Activated CD4-positive, CD25-positive, alpha-beta regulatory T cell treated with anti-CD3 and anti-CD28 coated beads, Interleukin-2, amount 50 U/mL, for 16 hours (primary cell): ENCODE measurements at places on chromosomes 3 and 15.
A peak's percentile ranks its signal among the peaks of the same experiment; 100 is the strongest.

GRCh38 chr3:178761461-178761860 is 225.2 kb downstream of the KCNMB2 start:
- no peak for DNase-seq

- DNase-seq: no peak
Measured at GRCh38 chr3:183265834-183266417, 12.9 kb downstream of the B3GNT5 start.

- no peak for DNase-seq
Measured at GRCh38 chr15:60340207-60340921, 57.4 kb downstream of the ANXA2 start.

GRCh38 chr3:61674596-61674995 is 113.2 kb downstream of the PTPRG start:
- DNase-seq: no peak

GRCh38 chr3:5347486-5347885 is 160.0 kb downstream of the EDEM1 start:
- no peak for DNase-seq

DNA sequence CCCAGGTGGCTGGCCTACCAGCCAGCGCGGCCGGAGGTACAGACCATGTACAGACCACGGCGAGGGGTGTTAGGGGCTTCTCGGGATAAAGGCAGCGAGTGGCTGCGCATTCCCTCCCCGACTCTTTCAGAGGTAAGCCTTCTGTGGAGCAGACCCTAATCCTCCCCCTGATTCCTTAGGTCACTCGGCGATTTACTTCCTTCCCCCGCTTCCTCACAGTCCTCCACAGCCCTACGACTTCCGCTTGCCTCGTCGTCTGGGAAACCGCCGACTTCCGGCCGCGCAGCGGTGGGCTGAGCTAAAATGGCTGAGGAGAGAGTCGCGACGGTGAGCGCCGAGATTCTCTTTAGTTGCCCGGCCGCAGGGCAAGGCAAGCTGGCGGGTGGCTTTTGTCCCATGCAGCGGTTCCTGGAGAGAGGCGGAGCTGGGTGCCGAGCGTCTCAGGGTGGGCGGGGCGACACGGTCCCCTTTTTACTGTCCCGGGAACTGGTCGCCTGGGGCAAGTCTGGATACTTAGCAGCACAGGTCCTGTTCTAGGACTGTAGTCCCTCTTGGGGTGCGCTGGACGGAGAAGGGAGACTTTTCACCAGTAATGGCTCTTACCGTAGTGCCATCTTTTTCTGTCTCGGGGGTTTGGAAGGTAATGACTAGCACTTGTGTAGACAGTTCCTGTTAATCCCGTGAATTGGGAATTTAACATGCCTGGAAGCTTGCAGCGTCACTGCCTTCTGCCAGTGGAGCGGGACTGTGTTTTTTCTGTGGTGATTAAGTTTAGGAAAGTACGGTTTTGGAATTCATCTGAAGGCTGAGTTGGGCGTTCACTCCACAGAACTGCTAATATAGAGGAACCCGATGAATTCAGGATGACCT is at the start of the genes BBS4 and HIGD2B:
Gene BBS4, plus strand, starts transcription at position 283 of the 870 bp plus-strand sequence. Its CDS starts 21 bp downstream, at position 304.
Gene HIGD2B, minus strand, starts transcription at position 258 of the 870 bp plus-strand sequence. CDS start 9,808 bp downstream, outside the sequence.
- DNase-seq: peak; percentile 73

DNA sequence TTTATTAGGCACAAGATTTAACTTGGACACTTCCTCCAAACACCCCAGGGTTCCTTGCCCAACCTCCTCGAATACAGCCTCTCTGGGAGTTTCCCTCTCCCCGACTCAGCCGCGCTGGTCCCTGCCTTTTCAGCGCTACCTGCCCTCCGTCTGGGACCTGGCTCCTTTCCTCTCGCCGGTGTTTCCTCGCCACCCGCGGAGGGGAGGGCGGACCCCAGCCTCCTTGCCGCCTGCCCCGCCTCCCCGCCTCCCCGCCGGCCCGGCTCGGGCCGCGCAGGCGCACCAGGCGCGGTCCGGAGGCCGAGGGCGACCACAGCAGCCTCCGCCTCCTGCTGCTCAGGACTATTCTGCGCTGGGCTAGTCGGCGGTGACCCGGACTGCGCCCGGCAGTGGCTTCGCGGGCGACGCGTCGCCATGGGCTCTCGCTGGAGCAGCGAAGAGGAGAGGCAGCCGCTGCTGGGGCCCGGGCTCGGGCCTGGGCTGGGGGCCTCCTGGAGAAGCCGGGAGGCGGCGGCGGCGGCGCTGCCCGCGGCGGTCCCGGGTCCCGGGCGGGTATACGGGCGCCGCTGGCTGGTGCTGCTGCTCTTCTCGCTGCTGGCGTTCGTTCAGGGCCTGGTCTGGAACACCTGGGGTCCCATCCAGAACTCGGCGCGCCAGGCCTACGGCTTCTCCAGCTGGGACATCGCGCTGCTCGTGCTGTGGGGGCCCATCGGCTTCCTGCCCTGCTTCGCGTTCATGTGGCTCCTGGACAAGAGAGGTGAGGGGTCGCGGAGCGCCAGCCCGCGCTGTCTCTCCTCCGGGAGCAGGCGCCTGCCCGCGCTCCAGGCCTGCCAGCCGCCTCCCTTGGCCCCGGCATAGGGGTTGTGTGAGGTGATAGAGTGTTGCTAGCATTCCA is at the start of gene SLC49A4:
Gene SLC49A4, plus strand, starts transcription at position 291 of the 895 bp plus-strand sequence. Its CDS starts 124 bp downstream, at position 415.
- DNase-seq: peak; percentile 37

DNA sequence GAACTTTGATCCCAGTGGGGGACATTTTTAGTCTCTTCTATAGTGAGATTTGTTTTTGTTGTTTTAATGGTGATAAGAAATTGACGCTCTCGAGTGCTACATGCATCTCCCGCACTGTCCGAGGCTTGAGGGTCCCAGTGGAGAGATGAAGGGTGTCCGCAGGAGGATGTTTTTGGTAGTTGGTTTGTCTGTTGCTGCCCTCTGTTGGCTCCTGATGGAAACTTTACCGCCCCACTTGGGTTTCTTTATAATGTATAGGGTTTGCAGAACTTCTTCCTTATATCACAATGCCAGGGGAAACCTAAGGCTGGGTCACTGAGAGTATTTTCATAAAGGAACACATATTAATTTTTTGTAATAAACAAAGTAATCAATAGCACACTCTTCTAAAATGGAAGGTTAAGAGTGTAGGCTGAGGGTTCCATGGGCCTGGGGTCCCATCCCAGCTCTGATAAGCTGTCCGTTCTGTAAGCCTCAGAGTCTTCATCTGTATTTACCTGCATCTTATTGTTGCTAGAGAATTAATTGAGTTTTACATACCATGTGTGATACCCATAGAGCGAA is 185.3 kb upstream of the FEZF2 start:
- DNase-seq: no peak

- no peak for DNase-seq
Measured at GRCh38 chr3:141000027-141000663, 51.0 kb upstream of the SPSB4 start.

GRCh38 chr3:115095236-115095635 is 51.9 kb downstream of the ZBTB20 start:
- no peak for DNase-seq

DNA sequence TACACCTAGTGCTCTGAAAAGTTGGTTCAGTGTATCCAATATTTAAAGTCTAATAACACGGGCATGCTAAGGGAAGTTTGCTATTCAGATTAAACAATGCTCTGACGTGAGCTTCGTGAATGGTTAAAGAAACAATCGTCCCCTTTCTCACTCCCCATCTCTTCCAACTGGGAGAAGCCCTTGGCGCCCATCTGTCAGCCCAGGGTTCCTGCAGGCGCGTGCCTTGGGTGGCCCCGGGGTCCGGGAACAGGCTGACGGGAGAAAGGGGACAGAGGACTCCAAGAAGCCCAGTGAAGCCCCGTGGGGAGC is 413 bp downstream of the SEC22C start:
- no peak for DNase-seq

GRCh38 chr3:101850246-101851051 is 1.1 kb downstream of the NFKBIZ start:
- peak; percentile 22 for DNase-seq

DNA sequence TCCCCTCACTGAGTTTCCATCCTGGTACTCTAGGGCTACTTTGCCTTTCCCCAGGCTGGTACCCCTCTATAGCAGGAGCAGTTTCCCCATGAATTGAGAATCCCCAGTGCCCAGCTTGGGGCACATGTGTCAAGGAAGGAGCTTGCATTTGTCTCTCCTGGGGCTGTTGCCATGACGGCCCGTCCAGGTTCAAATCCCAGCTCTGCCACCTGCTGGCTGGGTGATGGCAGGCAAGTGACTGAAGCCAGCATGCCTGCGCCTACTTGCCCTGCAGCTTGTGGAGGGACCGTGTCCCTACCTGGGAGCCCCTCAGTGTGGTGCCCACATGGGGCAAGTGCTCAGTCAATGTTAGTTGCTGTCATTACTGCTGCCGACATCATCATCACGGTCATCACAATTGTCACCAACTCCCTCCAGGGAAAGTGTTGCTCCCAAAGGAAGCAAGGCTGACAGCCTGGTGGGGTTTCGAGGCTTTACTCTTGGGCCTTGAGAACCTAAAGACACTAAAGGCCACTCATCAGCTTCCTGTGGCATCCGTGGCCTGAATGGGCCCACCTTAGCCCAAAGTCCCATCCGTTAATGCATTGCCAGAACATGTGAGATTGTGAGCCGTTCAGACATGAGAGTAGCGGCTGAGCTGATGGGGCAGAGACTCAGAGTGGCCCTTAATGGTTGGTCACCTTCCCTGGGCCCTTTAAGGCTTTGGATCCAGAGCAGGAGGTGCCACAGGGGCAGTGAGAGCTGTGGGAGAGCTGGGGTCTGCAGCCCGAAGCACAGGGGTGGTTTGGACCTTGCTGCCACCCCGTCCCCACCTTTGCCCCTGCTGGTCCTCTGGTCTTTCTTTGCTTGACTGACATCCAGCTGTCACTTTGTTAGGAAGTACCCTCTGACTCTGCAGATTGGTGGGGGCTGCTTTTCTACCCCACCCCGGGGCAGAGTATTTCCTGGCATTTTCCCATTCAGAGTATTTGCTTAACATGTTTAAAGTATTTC is 144.4 kb downstream of the DNAJB8 start:
- peak; percentile 23 for DNase-seq

- no peak for DNase-seq
Measured at GRCh38 chr3:148881286-148881685, 16.2 kb downstream of the CPA3 start.

- no peak for DNase-seq
Measured at GRCh38 chr3:143447491-143447890, 327.9 kb downstream of the CHST2 start.

DNA sequence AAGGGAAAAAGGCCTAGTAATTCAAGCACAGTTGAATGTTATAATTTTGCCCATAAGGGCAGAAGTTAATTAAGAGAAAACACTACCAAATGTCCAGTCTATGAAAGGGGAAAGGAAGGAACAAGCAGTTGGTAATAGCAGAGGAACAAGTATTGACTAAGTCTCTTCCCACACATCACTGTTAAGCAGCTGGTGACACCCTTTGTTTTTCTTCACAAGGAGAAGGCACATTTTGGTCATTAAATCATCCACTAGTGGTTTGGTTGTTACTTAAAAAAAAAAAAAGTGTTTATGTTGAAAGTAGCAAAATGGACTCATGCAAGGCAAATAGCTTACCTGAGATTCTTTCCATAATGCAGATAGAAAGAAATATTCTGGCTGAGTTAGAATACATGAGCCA is 321.4 kb upstream of the NECTIN3 start:
- no peak for DNase-seq

- no peak for DNase-seq
Measured at GRCh38 chr15:91866371-91866905, 12.9 kb downstream of the SLCO3A1 start.

GRCh38 chr3:12369598-12369997 is 80.7 kb downstream of the PPARG start:
- DNase-seq: no peak

DNA sequence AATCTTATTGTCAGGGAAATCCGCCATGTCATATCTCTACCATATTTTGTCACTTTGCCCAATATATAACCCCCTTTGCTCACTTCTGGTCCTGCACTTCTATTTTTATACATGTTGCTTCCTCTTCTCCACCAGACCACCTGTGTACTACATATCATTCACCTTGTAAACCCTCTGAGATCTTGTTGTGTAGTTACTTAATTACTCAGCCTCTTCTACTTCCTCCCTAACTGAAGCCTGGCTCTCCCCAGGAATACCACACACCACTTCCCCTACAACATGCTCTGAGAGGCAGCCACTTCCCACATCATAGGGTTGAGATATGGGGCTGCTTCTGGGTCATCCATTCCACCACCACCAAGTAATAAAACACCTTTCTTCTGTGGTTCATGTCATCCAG is 10.0 kb downstream of the HEXA start:
- no peak for DNase-seq

GRCh38 chr3:21466476-21466875 is 284.5 kb downstream of the ZNF385D start:
- DNase-seq: no peak

- no peak for DNase-seq
Measured at GRCh38 chr3:100765437-100765975, 56.2 kb downstream of the TFG start.

GRCh38 chr3:177795859-177796258 is 598.6 kb upstream of the TBL1XR1 start:
- no peak for DNase-seq

GRCh38 chr3:141386611-141387111 is 18.4 kb downstream of the ZBTB38 start:
- no peak for DNase-seq

DNA sequence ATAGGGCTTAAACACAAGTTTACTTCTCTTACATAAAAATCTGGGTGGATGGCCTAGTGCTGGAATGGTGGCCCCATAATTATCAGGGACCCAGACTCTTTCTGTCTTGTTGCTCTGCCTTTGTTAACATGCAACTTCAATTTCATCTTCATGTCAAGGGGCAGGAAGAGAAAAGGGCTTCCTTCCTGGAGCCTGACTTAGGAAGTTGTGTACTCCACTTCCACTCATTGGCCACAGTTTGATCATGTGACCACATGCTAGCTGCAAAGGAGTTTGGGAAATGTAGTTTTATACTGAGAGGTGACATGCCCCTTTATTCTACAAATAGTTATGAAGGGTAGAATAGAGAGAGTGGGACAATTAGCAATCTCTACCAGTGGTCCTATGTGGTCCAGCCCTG is 39.3 kb downstream of the RHCG start:
- DNase-seq: no peak

GRCh38 chr3:7787871-7788828 is 713.5 kb upstream of the LMCD1 start:
- no peak for DNase-seq

DNA sequence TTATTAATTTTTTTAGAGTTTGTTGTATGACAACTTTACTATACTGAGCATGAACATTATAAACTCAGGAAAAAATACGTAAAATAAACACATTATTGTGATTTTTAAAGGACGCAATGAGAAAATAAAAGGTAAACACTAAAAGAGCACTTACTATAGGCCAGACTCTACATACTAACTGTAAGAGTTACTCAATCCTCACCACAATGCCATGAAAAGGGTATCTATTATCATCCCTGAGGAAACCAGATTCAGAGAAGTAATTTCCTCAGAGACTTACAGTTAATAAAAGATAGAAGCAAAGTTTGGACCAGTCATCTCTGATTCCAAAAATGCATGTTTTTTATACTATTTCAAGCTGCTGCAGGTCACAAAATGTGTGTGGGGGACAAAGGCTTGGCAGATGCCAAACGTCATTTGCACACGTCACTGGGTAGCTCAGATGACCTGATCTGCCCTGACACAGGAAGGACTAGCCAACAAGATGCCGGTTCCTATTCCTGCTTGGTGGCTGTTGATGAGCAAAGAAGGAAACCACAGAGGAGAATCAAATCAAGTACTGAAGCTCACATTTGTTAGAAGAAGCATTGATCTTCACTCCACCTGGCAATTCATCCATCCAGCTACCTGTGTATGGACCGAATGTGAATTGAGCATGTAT is 42.3 kb downstream of the KLHL6 start:
- peak; percentile 8 for DNase-seq

GRCh38 chr15:79088426-79089205 is 2.0 kb downstream of the RASGRF1 start:
- DNase-seq: no peak
